GM12864 (cell line): ENCODE measurements at places on chromosomes 11 and 22.

- DNase-seq, result no peak
Observed at GRCh38 chr22:35959121-35959800, 69.4 kb downstream of the RBFOX2 start.

- no peak for DNase-seq
Observed at GRCh38 chr22:24416095-24416494, 11.3 kb upstream of the ADORA2A start.

- DNase-seq, result no peak
Observed at GRCh38 chr22:46894081-46894671, 131.7 kb downstream of the TBC1D22A start.

- DNase-seq, result no peak
Observed at GRCh38 chr11:131303611-131304119, 66.8 kb upstream of the NTM start.

GRCh38 chr22:50396751-50397370, 53.7 kb downstream of the PPP6R2 start:
- DNase-seq, result no peak

DNA sequence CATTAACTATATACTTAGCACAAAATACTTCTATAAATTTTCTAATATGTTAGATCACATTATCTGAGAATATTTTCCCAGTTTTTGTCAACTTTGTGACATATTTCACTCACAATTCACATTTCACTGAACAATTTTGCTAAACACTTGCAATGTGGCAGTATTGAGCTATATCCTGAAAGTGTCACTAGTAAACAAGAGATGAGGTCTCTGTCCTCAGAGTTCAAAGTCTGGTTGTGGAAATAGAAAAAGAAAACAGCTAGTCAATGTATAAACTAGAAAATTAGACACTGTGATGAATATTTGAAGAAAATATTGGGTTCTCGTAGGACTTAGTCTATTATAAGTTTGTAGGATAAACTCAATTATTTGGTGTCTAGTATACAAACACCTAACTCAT, 87.4 kb upstream of the CHORDC1 start:
- DNase-seq, result no peak

GRCh38 chr22:36065775-36066544, 37.3 kb upstream of the RBFOX2 start:
- no peak for DNase-seq

GRCh38 chr22:39384750-39385480, 14.7 kb upstream of the TAB1 start:
- DNase-seq, result no peak

- DNase-seq, result no peak
Observed at GRCh38 chr11:132256528-132257279, 886.3 kb downstream of the NTM start.

- no peak for DNase-seq
Observed at GRCh38 chr11:2708757-2709281, 9.0 kb upstream of the KCNQ1OT1 start.

GRCh38 chr11:47278058-47278457, 8.1 kb downstream of the MADD start:
- no peak for DNase-seq

- no peak for DNase-seq
Observed at GRCh38 chr11:117731722-117732290, 65.2 kb downstream of the DSCAML1 start.

GRCh38 chr11:125457814-125458343, 38.2 kb downstream of the FEZ1 start:
- no peak for DNase-seq

DNA sequence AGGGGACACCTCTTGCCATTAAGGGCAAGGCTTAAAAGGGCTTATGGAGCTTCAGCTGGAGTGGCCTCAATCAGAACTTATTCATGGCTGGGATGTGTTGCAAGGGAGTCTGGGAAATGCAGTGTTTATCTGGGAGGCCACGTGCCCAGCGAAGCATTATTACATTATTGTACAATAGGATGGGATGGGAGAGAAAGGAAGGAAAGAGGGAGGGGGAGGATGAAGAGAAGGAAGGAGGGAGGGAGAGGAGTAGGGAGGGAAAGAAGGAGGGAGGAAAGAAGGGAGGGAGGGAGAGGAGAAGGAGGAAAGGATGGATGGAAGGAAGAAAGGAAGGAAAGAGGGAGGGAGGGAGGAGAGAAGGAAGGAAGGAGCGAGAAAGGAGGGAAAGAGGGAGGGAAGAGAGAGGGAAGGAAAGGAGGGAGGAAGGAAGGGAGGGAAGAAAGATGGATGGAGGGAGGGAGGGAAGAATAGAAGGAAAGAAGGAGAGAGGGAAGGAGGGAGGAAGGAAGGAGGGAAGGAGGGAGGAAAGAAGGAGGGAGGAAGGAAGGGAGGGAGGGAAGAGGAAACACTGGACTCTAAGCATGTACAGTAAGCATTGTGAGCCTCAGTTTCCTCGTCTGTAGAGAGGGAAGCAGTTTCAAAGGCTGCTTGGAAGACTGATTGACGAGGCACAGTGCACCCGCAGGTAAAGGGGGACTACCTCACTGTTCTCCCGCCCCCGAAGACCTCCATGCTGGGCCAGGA, 62.2 kb downstream of the MYEOV start:
- DNase-seq, result no peak

DNA sequence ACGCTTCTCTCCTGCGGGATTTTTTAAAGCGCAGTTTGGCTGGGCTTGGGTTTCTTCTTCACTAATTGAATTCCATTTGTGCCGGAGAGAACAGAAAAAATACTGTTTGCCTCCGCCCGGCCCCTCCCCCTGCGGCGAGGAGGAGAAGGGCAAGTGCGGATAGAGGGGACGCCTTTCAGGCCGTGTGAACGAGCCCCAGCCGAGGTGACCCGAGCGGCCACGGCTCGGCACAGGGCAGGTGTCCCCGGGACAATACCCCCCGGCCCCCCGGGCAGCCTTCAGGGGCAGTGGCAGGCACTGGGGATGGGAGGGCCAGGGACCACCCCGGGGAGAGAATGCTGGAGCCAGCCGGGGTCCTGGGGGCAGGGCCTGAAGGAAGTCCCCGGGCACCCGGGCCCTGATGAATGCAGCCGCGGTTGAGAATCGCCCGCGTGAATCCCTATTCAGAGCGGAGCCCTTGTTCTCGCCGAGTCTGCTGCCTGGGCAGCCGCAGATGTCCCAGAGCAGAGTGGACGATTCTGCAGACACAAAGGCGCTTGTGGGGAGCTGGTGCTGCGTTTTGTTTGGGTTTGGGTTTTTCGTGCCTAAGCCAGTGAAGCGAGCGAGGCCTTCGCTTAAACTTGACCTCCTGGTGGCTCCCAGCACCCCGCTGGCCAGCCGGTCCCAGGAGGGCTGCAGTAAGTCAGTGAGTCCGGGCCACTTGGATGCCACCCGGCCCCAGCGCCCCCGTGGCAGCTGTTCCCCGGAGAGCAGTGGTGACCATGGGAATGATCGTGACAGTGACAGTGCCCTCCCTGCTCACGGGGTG, 96.0 kb downstream of the WNT7B start:
- no peak for DNase-seq

DNA sequence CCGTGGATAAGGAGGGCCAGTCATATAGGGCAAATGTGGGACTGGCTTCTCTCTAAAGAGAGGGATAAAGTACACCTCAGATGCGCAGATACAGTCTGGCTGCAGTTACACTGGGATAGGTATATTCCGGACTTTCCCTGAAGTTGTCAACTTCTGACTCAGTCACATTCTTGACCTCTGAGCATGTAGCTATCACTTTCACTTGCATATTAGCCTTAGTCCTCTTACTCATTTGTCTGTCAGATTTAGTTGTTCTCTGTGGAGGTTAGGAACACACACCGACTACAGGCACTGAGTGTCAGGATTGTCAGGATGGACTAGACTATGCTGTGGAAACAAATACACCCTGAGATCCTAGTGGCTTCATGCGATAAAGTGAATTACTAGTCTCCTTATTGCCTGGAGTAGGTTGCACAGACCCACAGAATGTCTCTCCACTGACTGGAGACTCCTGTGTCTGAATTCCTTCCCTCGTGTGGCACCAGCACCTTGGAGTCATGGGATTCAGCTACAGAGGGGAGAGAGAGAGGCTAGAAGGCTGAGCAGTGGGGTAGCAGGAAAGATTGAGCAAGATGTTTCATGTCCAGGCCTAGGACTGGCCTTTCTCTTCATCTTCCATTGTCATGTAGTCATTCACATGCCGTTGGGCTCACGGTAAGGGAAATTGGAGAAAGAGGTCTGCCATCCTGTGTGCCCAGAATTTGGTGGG, 654.3 kb downstream of the NTM start:
- no peak for DNase-seq

DNA sequence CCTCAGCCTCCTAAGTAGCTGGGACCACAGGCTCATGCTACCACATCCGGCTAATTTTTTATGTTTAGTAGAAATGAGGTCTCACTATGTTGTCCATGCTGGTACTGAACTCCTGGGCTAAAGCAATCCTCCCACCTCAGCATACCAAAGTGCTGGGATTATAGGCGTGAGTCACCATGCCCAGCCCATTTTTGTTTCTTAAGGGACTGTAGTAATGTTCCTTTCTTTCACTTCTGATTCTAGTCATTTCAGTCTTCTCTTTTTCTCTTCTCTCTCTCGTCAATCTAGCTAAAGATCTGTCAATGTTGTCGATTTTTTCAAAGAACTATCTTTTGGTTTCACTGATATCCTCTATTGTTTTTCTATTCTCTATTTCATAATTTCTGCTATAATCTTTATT, 111.0 kb upstream of the APOA1 start:
- DNase-seq, result no peak

GRCh38 chr11:69122630-69123431, 32.9 kb upstream of the SMIM38 start:
- peak; percentile 35 for DNase-seq

GRCh38 chr11:119513131-119513805, 90.3 kb upstream of the THY1 start:
- no peak for DNase-seq

DNA sequence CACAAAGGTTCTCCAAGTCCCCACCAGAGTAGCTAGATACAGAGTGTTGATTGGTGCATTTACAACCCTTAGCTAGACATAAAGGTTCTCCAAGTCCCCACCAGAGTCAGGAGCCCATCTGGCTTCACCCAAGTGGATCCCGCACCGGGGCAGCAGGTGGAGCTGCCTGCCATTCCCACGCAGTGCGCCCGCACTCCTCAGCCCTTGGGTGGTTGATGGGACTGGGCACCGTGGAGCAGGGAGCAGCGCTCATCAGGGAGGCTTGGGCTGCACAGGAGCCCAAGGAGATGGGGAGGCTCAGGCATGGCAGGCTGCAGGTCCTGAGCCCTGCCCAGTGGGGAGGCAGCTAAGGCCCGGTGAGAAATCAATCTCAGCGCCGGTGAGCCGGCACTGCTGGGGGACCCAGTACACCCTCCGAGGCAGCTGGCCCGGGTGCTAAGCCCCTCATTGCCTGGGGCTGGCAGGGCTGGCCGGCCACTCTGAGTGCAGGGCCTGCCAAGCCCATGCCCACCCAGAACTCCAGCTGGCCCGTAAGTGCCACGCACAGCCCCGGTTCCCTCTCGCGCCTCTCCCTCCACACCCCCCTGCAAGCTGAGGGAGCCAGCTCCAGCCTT, 404.1 kb downstream of the METTL15 start:
- no peak for DNase-seq

- DNase-seq, result no peak
Observed at GRCh38 chr11:66322732-66323427, 6.0 kb upstream of the CD248 start.

- DNase-seq, result no peak
Observed at GRCh38 chr22:32342977-32343376, 14.7 kb upstream of the RFPL3 start.

DNA sequence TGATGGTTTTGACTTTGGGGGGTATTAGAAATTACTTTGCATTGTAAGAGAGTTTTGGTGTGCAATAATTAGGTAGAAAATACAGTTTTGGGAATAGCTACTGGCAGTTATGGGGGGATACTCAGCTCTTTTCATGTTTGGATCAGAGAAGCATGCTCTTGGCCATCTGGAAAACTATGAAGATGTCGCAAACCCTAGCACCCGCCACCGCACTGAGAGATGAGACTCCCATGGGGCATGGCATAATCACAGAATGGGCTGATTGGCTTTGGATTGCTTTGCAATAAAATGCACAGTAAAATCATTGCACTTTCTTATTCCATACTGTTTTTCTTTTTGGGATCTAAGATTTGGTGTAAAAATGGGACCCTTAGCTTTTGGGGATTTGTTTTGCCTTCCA, 43.5 kb upstream of the SLC5A12 start:
- DNase-seq, result no peak

GRCh38 chr11:69791276-69792180, 16.4 kb upstream of the FGF4 start:
- no peak for DNase-seq

DNA sequence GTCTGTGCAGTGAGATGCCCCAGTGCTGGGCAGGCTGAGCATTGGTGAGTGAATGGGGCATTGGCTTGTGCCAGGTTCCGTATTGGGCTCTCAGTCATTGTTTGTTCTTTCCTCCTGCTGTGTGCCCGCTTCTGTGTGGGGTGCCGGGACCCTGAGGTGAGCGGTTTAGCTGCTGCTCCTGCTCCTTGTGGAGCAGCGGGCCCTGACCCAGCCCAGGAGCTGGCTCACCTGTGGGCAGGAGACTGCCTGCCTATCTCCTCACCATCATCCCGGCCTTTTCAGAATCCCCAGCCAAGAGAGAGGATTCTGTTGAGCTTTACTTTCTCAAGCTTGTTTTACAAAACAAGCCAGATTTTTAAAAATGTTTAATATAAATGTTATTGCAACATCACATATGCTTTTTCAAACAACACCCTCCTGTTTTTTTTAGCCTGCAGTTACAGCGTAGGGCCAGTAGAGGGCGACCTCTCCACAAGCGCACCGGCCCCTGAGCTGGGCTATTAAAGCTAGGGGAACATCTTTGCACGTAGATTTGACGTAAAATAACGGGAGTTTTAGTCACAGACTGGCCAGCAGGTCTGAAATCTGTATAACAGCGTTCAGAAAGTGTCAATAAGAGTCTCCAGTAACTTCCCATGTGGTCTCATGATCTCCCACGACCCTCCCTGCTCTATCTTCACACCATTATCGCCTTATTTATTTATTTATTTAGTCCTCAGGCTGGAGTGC, 25.1 kb upstream of the RELT start:
- peak; percentile 25 for DNase-seq

DNA sequence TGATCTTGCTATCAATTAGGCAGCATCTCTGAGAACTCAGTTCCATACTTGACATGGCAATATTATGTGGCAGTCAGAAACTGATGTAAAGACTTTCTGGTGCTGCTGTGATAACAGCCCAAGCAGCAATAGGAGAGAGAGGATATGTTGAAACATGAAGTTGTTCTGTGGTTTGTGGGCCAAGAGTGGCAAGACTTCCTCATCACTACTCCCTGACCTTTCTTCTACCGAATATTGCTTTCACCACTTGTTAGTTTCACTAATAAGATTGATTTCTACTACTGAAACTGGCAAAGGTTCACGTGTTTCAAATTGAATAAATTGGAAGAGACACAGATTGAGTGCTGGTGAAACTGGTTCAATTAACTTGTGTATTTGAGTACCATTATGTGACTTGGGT, 852.6 kb upstream of the RAG2 start:
- DNase-seq, result no peak

DNA sequence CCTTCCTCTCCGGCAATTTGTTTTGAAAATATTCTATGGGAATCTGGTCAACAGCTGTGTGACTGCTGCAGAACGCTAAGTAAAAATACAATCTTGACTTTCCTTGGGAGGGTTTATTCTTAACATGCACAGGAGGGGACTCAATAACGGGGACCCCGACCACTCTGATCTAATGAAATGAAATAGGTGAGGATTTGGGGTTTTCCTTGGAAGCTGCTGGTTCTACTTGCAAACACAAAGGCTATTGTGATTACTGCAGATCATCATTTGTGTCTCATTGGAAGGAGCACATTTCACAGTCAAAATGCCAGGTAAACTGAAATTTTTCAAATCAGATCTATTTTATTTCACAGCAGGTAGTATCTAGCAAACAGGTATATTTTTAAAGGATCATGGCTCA, 366.1 kb downstream of the SHANK2 start:
- no peak for DNase-seq

- DNase-seq, result no peak
Observed at GRCh38 chr22:27782088-27782487, 19.5 kb downstream of the MN1 start.
